Anterior cingulate cortex (tissue), 58 donors: ENCODE measurements at places on chromosomes 11 and 22.

DNA sequence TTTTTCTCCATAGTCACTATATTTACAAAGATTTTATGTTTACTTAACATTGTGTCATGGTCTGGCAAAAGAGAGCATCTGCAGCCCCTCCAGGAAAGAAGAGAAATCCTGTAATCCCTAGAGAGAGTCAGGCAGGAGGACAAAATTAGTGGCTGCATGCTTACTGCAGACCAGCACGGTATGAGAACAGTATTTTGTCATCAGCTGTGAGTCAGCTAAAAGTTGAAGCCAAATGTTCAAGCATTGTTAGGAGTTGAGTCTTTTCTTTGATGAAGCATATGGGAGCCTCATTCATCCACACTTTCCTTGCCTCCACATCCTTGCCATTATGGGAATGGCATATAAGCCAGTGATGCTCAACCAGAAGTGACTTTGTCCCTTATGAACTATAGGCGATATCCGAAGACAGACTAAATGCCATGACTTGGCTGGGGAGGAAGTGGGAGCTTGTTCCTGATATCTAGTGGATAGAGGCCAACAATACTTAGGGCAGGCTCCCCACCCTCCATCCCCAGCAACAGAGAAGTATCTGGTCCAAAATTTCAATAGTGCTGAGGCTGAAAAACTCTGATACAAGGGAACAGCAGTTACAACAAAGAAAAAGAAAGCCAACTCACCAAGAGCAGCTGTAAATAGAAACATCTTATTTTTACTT, 112.0 kb upstream of the OR5AK2 start:
- no peak for DNase-seq

GRCh38 chr11:32279672-32280071, 155.7 kb downstream of the WT1 start:
- DNase-seq: no peak

GRCh38 chr22:44738347-44738715, 14.0 kb upstream of the ARHGAP8 start:
- no peak for DNase-seq

DNA sequence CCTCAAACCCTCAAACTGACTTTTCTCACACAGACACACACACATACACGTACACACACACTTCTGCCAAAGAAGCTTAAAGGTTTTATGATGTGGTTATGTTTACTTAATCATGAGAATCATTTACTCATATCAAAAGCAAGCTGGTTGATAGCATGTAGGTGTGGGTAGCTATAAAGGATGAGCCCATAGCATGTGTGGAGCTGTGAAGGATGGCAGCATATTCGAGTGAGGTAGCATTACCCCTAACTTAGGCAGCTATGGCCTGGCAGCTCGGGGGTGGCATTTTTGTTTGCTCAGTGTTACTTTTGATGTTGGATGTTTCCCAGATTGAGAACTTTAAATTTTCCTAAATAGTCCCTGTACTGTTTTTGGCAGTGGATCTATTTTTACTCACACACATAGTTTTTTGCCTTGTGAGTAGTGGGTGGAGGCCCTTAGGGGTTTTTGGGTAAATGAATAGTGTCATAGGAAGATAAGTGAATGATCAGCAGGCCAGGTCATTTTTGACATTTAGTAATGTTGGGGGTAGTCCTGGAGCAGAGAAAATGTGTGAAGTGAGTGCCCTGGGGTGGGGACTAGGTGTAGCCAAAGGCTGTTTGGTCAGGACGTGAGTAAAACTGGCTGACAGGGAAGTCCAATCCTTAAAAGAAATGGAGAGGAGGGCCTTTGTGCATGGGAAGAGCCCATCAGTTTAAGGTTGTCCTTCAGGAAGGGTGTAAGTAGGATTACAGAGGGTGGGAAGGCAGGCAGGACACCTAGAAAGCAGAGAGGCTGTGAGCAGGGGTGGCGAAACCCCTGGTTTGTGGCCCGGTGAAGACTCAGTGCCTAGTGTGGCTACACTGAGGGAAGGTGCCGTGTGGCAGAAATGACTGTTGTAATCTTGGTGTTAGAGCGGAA, 7.1 kb downstream of the YWHAH start:
- DNase-seq: no peak

- DNase-seq: no peak
These were observed 1021.2 kb downstream of the TBC1D22A start for GRCh38 chr22:47783433-47784366.

- no peak for DNase-seq
These were observed 2.2 kb downstream of the GPR137 start for GRCh38 chr11:64287676-64288352.

- DNase-seq: no peak
These were observed 650 bp upstream of the POU2AF3 start for GRCh38 chr11:111297696-111298095.

- DNase-seq: no peak
These were observed 131.2 kb downstream of the BUD13 start for GRCh38 chr11:116641561-116642045.

GRCh38 chr11:76623171-76623883, 47.2 kb downstream of the LRRC32 start:
- DNase-seq: no peak

DNA sequence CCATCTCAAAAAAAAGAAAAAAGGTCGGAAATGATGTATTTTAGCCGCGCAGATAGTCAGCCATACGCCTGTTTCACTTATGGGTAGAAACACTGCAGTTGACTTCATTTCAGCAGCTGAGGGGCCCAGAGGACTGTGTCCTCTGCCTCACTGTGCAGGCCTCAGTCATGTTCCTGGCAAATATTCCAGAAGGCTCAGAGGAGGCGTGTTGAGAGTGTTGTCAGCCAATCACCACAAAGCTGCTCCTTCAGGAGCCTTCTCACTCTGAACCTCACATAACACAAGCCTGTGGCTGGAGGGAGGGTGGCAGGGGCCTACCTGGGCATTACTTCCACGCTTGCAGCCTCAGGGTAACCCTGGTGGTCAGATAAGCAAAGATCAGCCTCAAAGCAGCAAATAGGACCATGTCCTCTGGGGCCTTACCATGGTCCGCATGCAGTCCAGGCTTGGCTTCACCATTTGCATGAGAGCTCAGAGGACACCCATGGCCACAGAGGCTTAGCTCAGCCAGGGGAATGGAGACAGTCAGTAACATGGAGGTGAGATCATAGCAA, 17.3 kb upstream of the TREH start:
- DNase-seq: no peak
